Vagina (tissue), 2 donors: ENCODE measurements at places on chromosomes 11 and 22.

GRCh38 chr22:22855617-22856308, 31.9 kb upstream of the IGLL5 start:
- no peak for DNase-seq

DNA sequence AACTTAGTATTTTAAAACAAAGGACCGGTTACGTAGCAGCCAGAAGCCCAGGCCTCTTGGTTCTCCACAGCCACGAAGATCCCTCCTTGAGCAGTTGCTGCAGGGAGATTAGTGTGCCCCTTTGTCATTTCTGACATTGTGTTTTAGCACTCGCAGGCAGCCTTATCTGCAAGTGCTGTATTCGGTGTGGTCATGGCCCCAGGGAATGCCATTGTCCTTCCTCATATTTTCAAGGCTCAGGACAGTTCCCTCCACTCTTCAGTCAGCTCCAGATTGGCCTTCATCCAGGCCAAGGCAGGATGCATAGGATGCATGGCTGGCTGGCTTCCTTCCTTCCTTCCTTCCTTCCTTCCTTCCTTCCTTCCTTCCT, 88.5 kb downstream of the ZBTB16 start:
- no peak for DNase-seq

DNA sequence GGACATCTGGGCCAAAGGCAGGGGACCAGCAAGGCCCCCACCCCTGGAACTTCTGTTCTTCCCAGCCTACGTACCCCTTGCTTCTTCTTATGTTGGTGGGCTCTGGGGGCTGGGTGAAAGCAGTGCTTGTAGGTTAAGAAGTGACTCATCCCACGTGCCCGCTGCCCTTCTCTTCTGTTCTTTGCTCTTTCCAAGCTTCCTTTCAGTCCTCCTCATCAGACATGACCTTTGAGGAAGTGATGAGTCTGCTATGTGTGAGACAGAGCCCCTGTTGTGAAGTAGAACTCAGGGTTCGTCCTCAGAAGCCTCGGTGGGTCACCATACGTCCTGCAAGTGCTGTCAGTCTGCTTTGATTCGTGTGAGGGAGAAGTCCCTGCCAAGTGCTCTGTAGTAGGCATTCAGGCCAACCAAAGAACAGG, 12.7 kb downstream of the MED15 start:
- DNase-seq = no peak

DNA sequence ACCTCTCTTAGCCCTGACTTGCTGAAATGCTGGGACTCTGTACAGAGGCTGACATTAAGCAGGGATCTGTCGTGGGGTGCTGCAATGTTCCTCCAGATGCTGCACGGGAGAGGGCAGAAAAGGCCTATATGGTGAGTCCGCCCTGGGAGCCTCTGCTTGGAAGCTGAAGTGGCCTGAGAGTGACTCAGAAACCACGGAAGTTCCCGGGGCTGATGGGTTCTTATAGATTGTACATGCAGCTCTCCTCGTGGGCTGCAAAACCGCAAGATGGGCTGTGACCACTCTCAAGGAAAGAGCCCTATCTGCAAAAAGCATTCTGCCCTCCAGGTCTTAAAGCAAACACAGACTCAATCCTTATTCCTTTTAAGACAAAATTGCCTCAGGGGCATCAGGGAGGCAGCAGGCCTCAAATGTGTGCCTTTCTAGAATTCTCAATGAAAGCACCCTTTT, 5.8 kb upstream of the SLC43A3 start:
- DNase-seq = no peak

DNA sequence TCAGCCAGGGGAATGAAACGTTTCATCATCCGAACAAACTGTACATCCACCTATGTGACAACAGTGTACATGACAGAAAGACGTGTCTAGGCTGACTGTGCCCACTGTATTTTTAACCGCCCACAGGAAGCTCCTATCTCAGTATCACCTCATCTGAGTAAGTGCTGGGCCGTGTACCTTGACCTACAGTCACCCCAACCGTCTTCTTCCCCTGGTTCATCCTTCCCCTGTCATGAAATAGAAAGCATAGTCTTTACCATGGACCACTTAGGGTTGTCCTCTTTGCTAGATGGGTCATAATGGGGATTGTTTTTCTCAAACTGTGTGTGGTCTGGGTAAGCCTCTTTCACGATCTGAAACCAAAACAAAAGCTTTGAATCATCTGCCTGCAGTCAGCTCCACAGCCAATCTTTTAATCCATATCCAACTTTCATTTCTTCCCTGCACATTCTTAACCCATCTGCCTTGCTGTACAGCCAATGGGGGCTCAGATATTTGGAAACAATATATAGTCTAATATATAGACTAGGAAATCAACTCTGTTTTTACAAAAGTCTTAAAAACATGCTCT, 4.2 kb downstream of the THYN1 start:
- DNase-seq = no peak

DNA sequence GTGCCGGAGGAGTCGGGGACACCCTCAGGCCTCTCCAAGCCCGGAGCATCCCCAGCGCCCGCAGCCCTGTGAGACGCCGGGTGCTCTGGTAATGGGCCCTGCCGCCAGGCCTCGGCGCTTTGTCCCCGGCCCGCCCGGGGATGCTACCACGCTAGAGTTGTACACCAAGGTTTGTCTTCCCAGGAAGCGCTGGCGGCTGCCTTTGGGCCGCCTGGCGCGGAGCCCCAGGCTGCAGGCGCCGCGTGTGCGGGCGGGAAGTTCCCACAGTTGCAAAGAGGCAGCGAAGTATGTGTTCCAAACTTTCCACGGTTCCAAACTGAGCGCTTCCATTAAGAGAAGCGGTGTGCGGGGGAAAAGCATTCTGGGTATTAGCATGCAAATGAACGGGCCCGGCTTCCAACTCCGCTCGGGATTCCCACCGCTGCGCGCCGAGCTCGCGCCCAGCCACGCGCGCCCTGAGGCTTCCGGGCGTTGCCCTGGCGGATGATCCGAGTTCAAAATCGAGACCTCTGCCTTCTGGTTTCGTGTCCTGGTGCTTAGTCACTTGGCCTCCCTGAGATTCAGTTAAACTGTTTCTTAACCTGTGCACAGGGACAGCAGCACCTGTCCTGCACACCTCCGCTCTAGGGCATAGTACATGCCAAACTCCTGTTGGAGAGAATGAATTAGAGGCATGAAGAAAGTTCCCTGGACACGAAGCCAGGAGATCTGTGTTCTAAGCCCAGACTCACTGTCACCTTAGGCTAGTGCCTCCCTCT, 1.3 kb upstream of the PATZ1 start:
- no peak for DNase-seq

DNA sequence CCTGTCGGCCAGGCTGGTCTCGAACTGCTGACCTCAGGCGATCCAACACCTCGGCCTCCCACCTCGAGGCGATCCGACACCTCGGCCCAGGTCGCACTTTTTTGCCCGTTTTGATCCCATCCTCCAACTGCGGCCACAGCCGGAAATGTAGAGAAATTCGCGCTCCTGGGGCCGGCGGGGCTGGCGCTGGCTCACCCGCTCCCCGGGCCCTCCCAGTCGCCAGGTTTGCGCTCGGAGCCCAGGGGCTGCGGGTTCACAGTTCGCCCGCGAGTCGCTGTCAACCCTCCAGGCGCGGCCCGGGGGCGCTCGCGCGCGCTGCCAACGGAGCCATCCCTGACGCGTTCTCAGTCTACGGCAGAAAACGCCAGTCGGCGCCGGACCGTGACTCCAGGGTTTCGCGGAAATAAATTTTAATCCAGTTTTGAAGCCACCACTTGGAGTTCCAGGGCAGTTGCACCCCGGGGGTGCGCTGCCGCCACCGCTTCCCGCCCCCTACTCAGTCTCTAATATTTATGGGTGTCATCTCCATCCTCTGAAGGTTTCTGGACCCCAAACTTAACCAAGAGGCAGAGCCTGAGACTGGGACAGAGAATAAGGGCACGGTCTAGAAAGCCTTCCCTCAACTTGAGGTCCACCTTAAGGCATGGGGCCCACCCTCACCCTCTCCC, 1.5 kb upstream of the KLHDC7B start:
- no peak for DNase-seq

DNA sequence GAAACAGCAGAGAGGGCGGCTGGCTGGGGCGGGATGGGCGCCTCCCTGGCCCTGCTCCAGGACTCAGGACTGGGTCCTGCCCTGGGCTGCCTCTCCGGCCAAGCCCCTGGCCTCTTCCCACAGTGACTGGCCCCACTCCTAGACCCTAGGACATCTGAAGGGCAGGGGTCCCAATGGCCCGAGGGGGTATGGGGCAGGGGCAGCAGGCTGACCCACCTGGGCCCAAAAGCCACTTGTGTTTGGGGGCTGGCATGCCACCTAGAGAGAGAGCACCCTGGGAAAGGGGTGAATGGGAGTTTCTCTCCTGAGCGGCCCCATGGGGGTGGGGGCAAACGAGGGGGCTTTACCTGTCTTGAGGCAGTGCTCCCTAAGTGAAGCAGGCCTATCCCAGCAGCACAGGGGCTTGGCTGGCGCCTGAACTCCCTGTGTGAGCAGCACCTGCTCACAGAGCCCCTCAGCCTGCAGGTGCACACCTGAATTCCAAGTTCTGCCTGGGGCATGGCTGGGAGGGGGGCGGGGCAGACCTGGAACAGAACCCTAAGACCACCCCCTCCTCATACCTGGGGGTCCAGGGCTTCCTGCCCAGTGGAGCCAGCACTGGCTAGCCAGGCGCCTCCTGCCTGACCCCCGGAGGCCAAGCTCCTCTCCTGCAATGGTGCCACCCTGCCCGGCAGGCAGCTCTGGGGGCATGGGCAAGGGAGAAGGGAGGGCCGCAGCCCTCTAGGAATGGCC, 16.9 kb downstream of the DUSP8 start:
- DNase-seq = no peak

GRCh38 chr22:37309211-37310074, 27.1 kb downstream of the CYTH4 start:
- no peak for DNase-seq

- no peak for DNase-seq
Measured at GRCh38 chr11:29482510-29482909, 534.3 kb downstream of the KCNA4 start.

DNA sequence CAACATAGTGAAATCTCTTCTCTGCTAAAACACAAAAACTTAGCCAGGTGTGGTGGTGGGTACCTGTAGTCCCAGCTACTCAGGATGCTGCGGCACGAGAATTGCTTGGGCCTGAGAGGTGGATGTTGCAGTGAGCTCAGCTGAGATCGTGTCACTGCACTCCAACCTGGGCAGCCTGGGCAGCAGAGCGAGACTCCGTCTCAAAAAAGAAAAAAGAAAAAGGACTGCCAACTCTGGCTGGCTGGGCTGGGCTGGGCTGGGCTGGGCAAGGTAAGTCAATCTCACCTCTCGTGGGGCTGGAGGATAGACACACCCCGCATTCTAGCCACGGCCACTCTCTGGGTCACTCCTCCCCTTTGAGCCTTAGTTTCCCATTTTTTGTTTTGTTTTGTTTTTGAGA, 26.9 kb downstream of the TEF start:
- no peak for DNase-seq
